Cortex of kidney (tissue), 1 donor: ENCODE measurements at places on chromosomes 4 and X.

GRCh38 chr4:155079871-155080270, 128.6 kb upstream of the NPY2R start:
- no peak for DNase-seq

GRCh38 chrX:134528960-134529359, 69.0 kb downstream of the HPRT1 start:
- DNase-seq = no peak

GRCh38 chr4:2253160-2254084, 8.5 kb downstream of the MXD4 start:
- no peak for DNase-seq

DNA sequence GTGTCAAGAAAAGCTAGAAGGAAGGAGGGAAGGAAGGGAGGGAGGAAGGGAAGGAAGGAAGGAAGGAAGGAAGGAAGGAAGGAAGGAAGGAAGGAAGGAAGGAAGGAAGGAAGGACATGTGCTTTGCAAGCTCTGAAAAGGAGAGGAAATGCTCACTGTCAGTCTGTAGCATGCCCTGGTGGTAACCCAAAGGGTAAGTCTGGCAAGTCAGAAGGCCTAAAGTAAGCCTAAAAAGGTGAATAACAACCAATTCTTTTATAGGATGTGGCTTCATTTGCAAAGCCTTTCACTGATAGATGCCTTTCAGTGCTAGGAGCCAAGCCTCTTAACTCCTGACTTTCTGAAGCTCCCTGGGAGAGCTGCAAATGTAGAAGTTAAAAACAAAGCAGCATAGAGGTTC, 542.6 kb downstream of the CFAP47 start:
- DNase-seq = no peak

- DNase-seq = no peak
Measured at GRCh38 chr4:150130933-150131332, 52.7 kb downstream of the DCLK2 start.
